ENCODE measurements at places on chromosomes 7 and 10. TPM values are rescaled to one million over a fixed set of nuclear protein-coding genes. Genes with fewer than 3 reads are reported as not detected.

- DNase-seq, result no peak
These were observed 13.1 kb downstream of the JAKMIP3 start for GRCh38 chr10:132078746-132079345.

GRCh38 chr7:136036336-136036735 is 59.2 kb upstream of the MTPN start:
- DNase-seq, result no peak

GRCh38 chr7:111312966-111313365 is 222.0 kb downstream of the LRRN3 start:
- DNase-seq, result no peak

DNA sequence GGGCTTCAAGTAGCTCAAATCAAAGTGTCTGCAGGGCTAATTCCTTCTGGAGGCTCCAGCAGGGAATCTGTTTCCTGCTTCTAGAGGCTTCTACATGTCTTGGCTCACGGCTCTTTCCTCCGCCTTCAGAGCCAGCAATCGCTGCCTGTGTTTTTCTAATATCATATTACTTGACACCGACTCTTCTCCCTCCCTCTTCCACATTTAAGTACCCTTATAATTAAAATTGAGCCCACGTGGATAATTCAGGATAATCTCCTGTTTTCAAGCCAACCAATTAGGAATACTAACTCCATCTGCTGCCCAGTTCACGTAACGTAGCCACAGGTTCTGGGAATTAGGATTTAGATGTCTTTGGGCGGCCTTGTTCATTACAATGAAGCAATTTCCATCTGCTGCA is 372.2 kb downstream of the DPP6 start:
- DNase-seq, result no peak

The CYCS gene
- 166 TPM for polyA plus RNA-seq

DNA sequence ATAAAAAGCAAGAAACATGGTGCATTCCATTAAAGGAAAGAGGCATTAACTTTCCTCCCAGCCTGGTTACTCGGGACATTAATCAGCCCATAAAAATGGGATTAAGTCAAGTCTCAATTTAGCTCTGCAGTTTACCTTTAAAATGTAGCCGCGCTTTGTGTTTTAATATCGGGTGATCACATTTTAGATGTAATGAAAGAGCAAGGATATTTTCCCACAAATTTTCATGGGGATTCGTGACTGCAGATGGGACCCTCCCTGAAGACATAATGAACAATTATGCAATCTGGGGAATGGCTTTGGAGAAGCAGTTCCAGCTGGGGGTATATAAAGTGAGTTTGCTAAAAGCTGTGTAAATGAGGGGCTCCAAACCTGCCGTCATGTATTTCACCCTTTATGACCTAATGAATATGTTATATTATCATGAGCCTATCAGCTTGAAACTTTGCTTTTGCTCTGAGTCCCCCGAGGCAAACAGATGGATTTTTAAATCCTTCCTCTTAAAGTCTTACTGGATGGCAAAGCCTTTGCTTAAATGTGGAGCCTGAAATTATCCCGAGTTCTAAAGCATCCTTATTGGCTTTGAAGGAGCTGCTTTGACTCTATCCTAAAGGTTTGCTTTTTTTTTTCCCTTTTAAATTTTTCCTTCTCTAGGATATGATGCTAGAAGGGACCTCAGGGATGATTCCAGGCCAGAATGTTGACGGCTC is 31.8 kb downstream of the BAMBI start:
- DNase-seq, result peak; percentile 44

The TMED4 gene
- 142 TPM for polyA plus RNA-seq
